ENCODE measurements at places on chromosomes 11 and 22.

- no peak for DNase-seq
These were observed 20.2 kb upstream of the ST14 start for GRCh38 chr11:130139401-130139800.

DNA sequence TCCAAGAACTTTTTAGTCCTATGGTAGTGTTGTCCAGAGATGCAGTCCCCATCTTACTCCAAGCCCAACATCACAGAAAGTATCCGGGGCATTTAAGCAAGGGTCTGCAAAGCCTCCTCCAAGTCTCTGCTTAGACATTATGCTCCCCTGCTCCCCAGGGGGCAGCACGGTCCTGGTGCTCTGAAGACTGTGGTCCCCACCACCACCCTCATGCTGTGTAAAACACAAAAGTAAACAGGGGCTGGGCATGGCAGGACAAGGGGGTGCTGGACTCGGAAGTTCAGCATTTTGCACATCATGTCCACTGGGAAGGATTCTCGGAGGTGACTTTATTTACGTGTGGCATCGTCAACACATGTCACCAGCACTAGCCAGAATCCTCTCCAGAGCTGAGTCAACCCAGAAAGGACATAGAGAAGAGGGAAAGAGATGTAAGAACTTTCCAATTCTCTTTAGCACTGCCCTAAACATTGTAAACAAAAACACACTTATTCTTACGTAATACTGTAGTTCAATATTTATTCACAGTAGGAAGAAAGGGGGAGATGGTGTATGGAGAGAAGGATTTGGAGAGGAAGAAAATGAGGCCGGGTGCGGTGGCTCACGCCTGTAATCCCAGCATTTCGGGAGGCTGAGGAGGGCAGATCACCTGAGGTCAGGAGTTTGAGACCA is 37.7 kb downstream of the TCIRG1 start:
- no peak for DNase-seq

DNA sequence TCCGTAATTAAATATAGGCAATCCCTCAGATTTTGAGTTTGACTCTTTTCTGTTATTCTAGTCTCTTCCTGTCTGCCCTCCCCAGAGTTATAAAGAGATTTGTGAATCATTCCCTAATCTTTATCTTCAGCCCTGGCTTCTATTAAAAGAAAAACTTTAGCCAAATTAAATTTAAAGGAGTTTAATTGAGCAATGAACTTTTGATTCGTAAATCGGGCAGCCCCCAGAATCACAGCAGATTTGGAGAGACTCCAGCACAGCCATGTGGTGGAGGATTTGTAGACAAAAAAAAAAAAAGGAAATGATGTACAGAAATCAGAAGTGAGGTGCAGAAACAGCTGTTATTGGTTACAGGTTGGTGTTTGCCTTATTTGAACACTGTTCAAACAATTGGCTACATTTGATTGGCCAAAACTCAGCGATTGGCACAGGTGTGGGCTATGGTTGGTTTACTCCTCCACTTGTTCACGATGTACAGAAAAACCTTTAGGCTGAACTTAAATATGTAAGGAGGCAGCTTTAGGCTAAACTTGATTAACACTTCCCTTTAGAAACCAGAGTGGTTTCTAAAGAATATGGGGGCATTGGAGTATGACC is 2.3 kb upstream of the ALKBH8 start:
- DNase-seq = no peak

GRCh38 chr22:19652316-19652715 is 62.0 kb upstream of the SEPTIN5 start:
- DNase-seq = no peak

- no peak for DNase-seq
These were observed 206.7 kb upstream of the TBCEL start for GRCh38 chr11:120817158-120817557.

DNA sequence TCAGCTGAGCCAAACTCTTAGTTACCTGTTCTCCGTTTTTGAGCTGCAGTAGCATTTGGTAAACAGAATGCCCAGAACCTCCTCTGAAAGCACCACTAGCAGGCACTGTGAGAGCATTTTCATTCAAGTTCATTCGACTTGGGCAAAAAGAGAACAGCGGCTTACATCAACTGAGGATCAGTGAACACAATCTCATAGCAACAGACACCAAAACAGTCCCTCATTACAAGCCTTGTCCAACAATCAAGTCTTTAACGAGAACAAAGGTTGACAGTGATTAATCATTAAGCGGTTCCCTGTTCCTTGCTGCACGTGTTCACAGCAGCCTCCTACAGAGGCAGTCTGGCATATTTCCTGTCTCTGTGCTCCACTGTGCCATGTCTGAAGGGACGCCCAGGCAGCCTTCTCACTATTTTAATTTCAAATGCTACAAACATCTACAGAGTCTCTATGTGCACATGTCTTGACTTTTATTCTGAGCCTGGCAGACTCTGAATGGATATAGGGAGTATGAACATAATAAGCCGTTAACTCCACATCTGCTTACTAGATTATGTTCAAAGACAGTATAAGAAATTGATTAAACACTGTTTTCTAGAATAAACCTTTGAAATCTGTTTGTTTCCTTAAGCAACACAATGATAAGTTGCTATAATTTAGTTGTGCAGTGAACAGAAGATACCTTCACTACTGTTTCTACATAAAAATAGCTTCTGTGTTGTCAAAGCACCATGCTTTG is 88.3 kb upstream of the MTMR2 start:
- peak; percentile 94 for DNase-seq

DNA sequence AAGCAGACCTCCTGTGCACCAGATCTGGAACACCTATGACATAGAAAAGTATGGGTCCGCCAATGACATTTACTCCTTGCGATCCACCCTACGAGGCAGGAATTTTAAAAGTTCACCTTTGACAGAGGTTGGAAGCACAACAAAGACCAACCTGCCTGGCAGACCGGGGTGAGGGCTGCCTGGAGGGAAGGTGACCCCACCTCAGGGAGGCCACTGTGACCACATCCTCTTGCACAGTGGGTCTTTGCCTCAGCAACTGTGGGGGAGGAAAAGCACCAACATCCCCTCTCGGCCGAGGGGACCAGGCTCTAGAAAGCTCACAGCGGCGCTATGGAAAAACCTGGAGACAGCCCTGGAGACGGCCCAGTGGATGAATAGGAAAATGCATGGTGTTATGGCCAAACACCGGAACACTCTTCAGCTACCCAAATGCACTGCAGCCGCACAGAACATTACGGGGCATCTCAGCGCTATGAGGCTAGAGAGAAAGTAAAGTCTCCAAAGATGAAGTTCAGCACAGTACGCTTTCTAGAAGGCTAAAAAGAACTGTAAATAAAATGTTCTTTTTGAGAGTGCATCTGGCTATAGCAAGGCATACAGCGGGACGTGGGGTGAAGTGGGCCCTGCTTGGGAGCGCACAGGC is 1.8 kb upstream of the SHISAL1 start:
- DNase-seq = peak; percentile 24

- peak; percentile 62 for DNase-seq
These were observed 9.0 kb downstream of the FAM118A start for GRCh38 chr22:45318558-45319323.

DNA sequence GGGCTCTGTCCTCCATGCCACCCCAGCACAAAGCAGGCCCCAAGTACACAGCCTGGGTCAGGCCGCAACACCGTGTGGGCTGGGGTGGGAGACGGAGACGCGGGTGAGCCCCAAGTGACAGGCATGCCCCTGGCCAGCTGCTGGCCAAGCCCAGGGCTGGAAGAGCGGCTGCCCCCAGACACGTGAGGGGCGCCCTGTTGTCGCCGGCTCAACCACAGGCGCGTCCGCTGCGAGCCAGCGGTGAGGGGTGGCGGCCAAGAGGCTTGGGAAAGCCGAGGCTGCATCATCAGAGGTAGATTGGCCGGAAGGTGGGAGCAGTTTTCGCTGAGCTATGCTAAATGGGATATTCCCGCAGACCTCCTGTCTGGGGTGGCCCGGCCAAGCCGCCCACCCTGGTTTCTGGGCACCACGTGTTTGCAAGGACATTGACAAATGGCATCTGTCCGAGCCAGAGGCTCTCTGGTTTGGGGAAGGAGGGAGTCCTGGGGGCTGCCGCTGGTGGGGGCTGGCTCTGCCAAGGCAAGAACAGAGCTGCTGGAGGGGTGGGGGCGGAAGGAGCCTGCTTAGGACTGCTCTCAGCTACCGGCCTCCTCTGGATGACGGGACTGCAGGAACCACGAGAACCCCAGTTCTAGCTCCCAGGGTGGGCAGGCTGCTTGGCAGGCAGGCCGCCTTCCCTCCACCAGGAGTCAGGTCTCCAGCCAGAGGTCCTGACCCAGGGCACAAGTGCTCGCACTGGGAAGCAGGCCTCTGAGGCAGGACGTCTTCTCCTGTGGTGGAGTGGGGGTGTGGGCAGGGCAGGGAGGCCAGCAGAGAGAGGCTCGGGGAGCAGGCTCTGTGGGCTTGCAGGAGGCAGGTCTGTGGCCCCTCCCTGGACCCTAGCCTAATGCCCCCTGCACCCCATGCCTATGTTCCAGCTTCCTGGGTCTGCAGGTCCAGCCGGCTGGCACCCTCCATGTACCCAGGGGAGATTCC is 552 bp downstream of the PRR33 start:
- no peak for DNase-seq

GRCh38 chr11:31445621-31446020 is 63.8 kb downstream of the IMMP1L start:
- no peak for DNase-seq

DNA sequence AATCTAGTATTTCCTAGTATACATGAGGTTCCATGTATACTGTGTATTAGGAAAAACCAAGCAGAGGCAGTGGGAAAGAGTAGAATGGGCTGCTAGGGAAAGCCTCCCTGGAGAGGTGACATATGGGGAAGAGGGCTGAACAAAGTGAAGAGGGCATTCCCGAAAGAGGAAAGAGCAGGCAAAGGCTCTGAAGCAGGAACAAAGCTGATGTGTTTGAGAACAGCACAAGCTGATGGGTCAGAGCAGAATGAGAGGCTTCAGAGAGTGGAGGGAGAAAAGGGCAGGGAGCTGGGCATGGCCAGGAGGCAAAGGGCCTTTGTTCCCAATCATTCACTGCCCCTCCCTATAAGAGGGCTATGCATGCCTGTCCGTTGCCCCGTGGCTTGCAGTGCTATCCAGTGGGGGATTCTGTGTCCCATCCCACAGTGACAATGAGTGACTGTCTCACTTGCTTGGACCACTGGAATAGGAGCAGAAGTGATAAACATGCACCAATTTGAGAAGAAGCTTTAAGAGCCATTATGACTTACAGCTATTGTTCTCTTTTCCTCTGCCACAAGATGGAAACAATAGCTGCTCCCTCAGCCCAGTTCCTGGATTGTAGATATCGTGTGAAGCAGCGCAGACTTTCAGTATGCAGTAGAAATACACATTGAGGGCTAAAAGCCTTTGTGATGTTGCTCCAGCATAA is 39.6 kb downstream of the GALNT18 start:
- no peak for DNase-seq

DNA sequence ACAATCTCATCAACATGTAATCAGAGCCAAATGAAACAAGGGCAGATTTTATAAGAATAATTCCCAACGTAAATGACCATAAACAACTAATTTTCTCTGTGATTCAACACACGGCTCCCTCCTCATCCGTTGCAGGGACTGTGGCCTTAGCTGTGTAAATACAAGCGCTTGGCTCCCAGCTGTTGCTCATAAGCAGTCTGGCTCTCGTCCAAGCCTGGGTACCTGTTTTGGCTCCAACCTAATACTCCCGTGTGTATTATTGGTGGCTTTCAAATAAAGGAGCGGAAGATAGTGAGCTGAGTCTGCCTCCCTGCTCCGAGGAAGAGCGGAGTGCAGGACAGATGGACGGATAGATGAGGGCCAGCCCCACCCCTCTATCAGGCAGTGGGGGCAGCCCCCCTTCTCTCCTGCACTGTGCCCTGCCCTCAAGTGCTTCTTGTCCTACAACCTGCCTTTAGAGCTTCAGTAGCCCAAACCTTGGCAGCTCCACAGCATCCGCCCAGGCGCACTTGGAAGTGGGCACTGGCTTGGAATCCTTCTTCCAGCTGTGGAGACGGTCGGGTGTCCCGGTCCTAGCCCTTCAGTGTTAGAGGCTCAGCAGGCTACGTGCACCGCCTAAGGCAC is 670.9 kb downstream of the BRD1 start:
- no peak for DNase-seq

DNA sequence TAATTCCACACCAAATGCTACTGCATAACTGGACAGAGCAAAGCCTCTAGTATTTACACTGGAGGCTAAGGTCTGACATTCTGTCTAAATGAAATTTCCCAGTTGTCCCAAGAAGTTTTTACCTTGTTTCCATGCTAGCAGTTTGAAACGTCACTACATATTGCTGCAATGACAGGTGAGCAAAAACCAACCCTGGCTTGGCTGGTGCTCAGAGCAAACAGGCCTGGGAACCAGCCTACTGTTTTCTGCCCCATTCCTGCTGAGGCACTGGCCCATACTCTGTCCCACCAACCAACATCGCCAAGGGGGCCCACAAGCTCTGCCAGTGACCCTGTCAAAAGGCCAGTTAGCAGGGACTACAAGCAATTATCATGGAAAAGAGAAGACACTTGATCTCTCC is 131.1 kb downstream of the MPPED2 start:
- DNase-seq = no peak

GRCh38 chr22:17785185-17786184 is 11.2 kb upstream of the BID start:
- DNase-seq = no peak

- no peak for DNase-seq
These were observed 133.4 kb downstream of the BBOX1 start for GRCh38 chr11:27174021-27174420.

DNA sequence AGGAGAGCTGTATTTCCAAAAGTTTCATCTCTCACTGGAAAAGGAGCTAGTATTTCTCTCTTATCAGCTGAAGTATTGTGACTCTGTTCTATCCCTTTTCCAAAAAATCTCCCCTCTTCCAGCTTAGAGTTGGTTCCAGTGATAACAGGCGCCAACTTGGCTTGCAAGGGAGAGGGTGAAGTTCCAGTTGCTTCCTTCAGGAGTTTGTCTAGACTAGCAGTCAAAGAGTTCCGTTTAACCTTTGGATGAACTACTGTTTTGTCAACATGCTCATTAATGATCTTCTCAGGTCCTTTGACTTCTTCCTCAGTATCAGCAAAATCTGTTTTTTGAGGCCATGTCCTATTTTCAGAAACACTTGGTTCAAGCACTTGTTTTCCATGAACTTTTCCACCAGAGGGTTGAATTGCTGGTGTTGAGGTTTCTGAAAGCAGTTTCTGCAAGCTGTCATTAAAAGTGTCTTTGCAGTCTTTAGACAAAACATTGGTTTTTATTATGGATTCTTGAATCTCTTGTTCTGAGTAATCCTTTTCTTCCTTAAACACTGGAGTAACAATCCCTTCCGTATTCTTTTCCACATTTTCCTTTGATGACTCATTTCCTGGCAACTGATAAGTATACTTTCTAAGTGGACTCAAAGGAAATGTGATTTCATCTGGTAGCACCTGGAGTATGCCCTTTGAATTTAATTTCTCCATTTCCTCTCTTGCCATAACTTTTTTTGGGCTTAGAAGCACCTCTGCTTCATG is 39.7 kb upstream of the CCDC89 start:
- DNase-seq = no peak

- no peak for DNase-seq
These were observed 27.7 kb downstream of the SMCO4 start for GRCh38 chr11:93515441-93516025.

- DNase-seq = no peak
These were observed 736.2 kb downstream of the BRD1 start for GRCh38 chr22:49091451-49091850.

Measured in eye (tissue), 1 donor.